ENCODE measurements at places on chromosomes 3 and 15.

DNA sequence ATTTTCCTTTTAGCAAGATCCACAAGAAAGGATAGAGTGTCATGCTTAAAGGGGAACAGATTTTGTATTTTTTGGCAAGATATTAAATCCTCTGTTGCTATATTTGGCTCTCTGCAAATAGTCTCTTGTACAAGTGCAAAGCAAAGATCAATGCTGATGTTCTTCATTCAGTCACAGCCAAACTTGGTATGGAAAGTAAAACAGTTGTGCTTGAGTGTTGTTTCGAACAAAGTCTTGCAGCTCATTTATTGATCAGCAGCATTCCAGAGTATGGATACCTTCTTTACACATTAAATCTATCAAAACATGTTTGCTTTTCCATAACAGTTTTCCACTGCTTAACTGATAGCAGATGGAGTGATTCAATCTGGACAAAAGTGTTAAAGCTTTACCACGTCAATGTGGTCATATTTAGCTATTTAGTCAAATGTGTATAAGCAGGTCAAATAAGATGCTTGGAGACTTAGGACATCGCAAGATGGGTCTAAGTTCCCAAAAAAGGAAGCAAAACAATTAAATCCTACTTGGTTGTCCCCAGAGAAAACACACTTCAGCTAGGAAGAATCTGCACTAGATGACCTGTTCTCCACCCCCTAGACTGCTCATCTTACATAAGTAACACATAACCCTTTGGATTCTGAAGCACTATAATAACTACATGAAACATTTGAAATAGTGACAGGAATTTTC lies 52.4 kb downstream of the VGLL3 start:
- DNase-seq, result no peak

DNA sequence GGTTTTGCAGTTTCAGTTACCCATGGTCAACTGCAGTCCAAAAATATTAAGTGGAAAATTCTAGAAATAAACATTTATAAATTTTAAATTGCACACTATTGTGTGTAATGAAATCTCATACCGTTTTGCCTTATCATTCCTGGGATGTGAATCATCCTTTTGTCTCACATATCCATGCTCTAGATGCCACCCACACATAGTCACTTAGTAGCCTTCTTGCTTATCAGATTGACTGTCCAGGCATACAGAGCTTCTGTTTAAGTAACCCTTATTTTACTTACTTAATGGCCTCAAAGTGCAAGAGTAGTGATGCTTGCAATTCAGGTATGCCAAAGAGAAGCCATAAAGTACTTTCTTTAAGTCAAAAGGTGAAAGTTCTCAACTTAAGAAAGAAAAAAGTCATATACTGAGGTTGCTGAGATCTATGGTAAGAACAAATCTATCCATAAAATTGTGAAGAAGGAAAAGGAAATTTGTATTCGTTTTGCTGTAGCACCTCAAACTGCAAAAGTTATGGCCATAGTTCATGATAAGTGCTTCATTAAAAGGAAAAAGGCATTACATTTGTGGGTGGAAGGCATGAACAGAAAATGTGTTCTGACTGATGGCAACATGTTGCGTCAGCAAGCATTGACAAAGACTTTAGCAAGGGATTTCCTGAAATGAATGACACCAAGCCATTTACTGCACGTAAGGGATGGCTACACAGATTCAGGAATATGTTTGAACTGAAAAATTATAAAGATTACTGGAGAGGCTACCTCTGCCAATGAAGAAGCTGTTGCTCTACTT lies 43.8 kb downstream of the SPATA16 start:
- no peak for DNase-seq

- no peak for DNase-seq
Observed at GRCh38 chr3:42394579-42395288, 15.7 kb downstream of the LYZL4 start.

DNA sequence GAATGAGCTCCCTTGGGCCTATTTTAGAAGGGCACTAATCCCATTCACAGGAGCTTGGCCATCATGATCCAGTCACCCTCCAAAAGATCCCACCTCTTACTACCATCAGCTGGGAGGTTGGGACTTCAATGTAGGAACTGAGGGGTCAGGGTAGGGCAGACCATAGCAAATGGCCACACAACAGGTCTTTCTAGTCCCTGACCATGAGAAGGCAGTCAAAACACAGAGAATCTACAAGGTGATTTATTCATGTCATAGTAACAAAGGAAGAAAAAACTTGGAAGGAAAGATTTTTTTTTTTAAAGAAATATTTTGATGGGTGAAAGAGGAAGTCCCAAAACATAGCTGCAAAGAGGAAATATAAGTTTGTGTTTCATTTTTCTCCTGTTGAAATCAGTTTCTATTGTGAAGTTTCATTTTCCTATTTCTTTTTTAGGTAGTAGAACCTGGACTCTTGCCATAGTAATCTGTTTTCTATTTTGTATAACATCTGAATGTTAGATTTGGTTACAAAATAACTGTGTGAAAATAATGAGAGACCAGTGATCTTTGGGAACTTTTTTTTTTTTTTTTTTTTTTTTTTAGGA lies 23.5 kb upstream of the TNFSF10 start:
- no peak for DNase-seq

DNA sequence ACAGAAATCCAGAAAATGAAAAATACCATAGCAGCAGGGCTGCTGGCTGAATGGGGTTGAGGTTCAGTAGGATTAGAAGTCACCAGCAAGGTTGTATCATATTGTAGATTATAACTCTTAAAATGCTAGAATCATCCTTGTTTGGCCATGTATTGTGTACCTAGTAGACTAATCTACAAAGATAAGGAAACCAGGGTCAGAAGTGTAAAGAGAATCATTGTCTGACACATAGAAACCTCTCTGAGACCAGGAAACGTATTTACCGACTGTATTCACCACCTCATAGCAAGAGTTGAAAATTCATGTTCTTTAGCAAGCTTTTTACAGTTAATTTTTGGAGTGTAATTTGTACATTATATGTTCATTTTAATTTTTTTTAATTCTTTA lies 168.8 kb downstream of the ECT2 start:
- no peak for DNase-seq

Data from C1 segment of cervical spinal cord (tissue), 14 donors.